ENCODE measurements at places on chromosomes 16 and 17.

DNA sequence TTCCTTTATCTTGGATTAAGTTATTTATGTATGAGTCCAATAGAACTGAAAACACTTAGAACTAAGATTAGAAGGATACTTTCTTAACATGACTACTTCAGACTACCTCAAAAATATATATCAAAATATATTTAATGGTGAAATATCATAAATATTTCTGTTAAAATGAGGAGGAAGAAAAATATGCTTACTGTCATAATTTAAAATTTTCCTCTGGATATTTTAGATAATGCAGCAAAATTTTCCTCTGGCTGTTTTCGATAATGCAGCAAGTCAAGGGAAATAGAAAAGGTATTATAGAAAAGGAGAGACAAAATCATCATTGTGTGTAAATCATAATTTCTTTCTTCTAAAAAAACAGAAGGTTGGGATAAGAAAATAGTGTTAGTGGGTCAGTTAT lies 263.3 kb downstream of the HS3ST3A1 start:
- no peak for DNase-seq

- DNase-seq: no peak
These were observed 11.3 kb downstream of the TIMM22 start for GRCh38 chr17:1008008-1008761.

DNA sequence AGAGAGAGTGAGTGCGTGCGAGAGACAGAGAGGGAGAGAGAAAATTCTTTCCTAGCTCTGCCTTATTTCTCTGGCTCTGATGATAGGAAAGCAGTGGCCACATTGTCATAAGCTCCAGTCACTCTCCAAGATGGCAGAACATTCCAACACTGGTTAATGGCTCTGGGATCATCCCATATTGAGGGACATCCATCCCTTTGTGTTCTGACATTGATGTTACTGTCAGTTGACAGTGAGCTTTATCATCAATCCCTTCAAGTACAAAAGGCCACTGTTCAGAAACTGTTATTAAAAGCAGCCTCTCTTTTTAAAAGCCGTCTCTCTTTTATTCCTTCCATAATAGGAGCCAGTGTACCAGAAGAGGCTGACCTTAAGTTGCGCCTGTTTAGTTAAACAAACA lies 1084.9 kb upstream of the RBFOX1 start:
- no peak for DNase-seq

- DNase-seq: no peak
These were observed 109.6 kb downstream of the C16orf78 start for GRCh38 chr16:49483251-49483650.

DNA sequence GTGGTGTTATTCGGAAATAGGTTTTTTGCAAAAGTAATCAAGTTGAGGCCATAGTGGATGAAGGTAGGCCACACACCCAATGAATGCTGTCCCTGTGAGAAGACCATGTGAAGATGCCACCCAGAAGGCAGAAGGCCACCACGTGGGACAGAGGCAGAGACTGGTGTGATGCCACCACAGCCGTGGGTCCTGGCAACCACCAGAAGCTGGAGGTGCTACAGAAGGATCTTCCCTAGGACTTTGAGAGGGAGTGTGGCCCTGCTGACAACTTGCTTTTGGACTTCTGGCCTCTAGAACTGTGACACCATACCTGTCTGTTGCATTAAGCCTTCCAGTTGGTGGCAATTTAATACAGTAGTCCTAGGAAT lies 49.3 kb downstream of the RMI2 start:
- no peak for DNase-seq

DNA sequence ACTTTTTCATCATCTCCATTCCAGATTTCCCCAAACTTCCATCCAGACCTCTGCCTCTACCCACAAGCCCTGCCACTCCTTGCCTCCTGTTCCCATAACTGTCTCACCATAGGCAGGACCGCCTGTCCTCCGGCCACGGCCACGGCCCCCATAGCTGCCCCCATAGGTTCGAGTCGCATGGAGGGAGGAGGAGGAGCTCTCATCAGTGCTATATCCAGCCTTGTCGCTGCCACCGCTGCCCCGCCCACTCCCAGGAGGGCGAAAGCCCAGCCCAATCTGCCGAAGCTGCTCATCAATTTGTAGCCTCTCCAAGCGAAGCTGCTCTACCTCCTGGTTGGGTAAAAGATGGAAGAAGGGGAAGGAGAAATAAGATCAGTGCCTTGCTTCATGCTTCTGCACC lies 3.4 kb upstream of the SOX15 start:
- DNase-seq: no peak

DNA sequence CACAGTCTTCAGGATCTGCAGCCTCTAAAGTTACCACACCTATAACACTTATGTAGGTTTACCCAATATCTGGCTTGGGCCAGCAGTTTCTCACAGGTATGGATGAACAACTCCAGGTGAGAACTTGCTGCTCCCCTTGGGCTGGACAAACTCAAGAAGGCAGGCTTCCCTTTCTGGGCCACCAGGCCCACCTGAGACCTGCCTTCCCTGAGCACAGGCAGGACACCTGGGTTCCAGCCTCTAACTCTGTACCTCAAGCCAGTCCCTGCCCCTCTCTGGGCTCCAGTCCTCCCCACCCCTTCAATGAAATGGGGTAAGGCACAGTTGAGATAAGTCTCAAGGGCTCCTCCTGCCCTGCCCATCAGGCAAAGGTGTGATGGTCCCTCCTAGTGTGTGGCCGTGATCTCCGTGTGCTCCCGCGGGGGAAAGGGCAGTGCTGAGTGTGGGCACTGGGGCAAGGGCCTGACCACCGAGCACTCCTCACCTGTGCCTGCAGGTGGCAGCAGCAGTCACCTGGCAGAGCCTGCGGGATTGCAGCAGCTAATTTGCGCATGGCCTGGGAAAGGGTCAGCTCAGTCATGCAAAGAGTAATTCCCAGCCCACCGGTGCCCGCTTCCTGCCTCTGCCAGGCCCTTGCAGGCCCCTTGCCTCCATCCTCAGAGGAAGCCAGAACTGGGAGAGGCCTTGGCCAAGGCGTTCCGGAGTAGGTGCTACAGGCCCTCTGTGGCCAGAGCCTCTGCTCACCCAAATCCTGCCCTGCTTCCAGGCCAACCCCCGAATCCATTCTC lies 28.2 kb upstream of the ADGRG1 start:
- DNase-seq: no peak

DNA sequence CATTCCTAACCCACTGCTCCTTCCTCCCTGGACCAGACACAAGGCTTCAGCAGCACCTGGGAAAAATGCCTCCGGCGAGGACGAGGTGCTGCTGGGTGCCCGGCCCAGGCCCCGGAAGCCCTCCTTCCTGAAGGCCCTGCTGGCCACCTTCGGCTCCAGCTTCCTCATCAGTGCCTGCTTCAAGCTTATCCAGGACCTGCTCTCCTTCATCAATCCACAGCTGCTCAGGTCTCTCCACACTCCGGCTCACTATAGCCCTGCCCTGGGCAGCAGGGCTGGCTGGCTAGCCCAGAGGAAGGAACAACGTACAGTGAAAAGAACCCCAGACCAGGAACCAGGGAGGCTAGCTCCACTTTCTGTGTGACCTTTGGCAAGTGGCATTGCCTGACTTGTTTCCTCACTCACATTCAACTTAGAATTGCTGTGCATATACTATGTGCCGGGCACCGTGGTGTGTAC lies 26.2 kb downstream of the ABCC3 start:
- no peak for DNase-seq

DNA sequence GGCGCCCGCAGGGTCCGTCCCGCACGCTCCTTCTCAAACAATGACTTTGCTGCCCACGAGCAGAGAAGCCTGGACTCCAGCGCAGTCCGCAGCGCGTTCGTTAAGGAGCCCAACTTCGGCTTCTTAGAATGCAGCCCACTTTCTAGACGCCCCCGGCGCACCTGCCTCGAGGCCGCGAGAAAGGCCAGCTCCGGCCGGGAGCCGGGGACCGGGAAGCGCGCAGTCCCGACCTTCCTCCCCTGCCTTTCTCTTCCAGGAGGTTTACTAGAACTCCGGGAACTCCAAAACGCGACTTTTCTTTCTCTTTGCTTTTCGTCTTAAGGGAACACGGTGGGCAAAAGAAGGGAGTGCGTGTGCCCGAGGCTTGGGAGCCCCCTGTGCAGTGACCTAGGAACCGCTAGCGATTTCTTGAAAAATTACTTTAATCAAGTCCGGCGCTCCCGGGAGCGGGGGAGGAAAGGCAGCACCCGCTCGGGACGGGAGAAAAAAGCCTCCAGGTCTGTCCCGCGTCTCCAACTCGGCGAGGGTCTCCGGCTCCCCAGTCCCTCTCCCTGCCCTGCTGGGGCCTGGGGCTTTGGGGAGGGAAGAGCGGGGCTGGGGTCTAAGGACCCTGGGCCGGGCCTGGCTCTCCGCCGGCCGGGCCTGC lies 2.6 kb downstream of the HNF1B start:
- no peak for DNase-seq

GRCh38 chr16:4315186-4316107 lies at the start of gene GLIS2:
Gene GLIS2 (plus strand): TSS chr16:4316067. CDS start chr16:4332281, 16,214 bp downstream.
- no peak for DNase-seq

GRCh38 chr16:23682181-23682580 lies 3.5 kb downstream of the PLK1 start:
- no peak for DNase-seq
